Activated T-helper 1 cell treated with anti-CD3 and anti-CD28 coated beads, Interleukin-2, amount 50 U/mL, for 16 hours (primary cell): ENCODE measurements at places on chromosomes 3 and 15.

DNA sequence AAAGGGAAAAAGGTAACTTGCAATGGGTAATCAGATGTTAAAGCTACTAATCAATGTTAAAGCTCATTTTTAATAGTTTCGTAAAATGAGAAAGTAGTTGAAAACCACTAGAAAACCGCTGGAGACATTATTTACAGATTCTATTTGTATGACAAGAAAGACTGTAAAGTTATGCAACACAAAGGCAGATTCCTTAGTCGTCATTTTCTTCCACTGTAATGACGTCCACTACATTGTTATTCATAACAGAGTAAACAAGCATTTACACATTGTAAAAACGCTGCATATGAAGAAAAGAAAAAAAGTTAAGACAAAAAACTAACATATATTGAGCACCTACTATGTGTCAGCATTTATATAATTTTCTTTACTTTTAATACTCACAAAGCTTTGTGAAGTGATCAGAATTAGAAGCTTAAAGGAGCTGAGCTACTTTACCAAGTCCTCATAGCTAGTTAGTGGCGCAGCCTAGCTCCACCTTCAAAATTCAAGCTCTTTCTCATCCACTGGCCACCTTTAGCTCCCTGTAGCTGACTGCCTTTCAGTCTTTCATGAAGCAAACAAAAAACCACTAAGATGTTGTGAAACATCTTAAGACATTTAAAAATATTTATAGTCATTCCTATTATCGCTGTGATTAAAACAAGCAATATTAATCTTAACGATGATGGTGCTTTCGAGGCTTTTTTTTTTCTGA, 100.1 kb upstream of the CDIN1 start:
- DNase-seq: no peak

DNA sequence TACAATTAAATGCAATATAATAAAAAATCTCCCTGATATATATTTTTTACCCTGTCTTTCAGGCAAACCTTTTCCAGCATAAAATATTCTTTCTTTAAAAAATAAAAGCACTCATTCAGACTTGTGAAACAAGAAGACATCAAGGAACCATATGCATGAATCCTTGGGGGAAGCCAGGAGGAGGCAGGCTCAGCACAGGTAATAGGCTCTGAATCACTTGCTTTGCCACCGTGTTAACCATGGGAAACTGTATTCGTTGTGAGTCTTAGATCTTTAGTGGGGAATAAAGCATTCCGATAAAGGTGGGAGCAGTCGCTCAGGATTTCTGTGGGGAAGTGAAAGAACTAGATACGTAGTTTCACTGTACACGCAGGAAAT, 42.4 kb downstream of the FBN1 start:
- DNase-seq: no peak

GRCh38 chr15:62976301-62976881, 66.2 kb upstream of the TPM1 start:
- no peak for DNase-seq

- DNase-seq: no peak
These were observed 1.7 kb downstream of the TIPARP start for GRCh38 chr3:156675830-156676767.

DNA sequence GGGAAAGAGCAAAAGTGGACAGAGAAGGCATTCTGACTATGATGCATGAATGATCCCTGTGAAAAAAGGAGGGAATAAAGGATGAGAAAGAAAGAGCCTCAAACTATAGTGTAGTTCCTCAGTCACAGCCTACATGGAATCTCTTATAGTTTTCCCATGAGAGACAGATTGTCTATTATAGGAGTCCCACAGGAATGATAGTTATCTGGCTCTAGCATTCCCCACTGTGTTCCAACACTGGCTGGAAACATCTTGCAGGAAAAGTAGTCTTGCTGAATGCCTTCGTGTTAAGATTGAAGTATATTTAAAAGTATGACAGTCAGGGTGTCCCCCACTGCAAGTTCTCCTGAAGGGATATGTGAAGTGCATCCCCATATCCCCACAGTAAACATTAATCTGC, 641.5 kb upstream of the NECTIN3 start:
- DNase-seq: no peak

- no peak for DNase-seq
These were observed 446.9 kb upstream of the DPPA4 start for GRCh38 chr3:109784285-109784684.

DNA sequence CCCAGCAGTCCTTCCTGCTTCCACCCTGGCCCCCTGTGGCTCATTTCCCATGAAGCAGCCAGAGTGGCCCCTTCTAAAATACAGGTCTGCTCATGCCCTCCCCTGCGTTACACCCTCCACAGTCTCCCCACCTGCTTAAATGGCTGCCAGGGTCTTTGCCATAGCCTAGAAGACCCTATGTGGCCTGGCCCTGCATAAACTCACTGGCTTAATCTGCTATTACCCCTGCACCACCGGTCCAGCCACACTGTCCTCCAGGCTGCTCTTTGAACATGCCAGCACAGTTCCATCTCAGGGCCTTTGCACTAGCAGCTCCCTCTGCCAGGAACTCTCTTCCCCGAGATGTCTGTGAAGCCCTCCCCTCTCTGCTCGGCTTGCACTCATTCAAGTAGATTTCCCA, 166.8 kb downstream of the NTRK3 start:
- no peak for DNase-seq

DNA sequence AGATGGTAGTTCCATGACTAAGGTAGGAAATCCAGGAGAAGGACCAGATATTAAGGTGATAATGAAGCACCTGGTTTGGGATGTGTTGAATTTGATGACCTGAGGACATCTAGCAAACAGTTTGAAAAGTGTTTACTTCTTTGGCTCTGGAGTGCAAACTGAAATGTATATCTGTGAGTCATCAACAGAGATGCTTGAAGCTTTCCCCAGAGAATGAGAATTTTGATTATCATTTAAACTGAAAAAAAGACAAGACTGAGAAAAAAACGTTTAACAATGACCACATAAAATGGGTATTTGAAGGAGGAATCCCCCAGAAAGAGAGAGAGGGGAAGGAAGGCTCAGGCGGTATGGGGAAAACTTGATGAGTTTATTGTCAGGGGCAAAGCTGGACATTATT, 20.7 kb upstream of the GSK3B start:
- DNase-seq: no peak

- no peak for DNase-seq
These were observed 264.0 kb downstream of the CLSTN2 start for GRCh38 chr3:140199008-140199407.

DNA sequence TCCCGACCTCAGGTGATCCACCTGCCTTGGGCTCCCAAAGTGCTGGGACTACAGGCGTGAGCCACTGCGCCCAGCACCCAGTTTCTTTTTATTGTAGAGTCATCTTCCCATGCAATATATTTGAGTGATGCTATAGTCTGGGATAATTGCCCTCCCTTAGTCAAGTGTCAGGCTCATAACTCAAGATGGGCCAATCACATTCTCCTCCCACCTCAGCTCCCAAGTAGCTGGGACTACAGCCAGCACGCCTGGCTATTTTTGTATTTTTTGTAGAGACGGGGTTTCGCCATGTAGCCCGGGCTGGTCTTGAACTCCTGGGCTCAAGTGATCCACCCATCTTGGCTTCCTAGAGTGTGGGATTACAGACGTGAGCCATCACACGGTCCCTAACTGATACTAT, 15.2 kb upstream of the PTPN9 start:
- no peak for DNase-seq

- DNase-seq: no peak
These were observed 259.8 kb downstream of the FAM43A start for GRCh38 chr3:194945508-194945907.

- no peak for DNase-seq
These were observed 271.5 kb downstream of the TLE3 start for GRCh38 chr15:69825941-69826818.

- DNase-seq: no peak
These were observed 200.0 kb upstream of the HES1 start for GRCh38 chr3:193935916-193936315.

GRCh38 chr3:111539351-111540331, 2.4 kb upstream of the CD96 start:
- peak; percentile 54 for DNase-seq

DNA sequence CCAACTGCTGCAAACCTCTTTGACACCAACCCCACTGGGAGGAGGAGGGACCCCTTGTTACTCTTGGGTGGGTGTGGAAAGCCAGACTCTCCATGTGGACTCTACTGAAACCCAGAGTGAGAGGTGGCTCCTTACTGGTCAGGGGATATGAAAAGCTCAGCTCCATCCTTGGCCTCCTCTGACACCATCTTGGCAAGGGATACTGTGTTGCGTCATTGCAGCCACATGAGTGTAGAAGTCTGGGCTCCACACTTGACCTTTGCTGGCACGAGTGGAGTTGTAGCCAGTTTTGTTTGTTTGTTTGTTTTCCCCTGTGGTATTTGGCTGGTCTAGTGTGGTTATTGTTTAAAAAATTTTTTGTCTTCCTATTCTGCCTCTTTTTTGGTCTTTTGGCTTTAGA, 289.1 kb downstream of the GAP43 start:
- DNase-seq: no peak

DNA sequence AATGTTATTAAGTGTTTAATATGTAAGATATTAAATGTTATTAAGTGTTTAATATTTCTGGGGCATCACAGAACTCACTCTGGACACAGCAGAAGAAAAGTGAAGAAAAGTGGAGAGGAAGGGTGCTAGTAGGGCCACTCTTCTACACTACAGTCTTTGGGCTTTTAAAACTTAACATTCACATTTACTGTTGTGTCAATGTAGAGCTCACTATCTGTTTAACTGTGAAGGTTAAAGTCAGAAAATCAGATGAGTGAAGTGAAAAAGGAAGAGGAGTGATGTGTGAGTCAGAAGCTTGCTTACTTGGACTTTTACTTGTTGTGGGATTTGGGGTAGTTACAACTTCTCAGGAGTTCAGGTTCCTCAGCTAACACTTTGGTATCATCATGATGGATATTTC, 145.3 kb upstream of the DNAJC19 start:
- DNase-seq: no peak

DNA sequence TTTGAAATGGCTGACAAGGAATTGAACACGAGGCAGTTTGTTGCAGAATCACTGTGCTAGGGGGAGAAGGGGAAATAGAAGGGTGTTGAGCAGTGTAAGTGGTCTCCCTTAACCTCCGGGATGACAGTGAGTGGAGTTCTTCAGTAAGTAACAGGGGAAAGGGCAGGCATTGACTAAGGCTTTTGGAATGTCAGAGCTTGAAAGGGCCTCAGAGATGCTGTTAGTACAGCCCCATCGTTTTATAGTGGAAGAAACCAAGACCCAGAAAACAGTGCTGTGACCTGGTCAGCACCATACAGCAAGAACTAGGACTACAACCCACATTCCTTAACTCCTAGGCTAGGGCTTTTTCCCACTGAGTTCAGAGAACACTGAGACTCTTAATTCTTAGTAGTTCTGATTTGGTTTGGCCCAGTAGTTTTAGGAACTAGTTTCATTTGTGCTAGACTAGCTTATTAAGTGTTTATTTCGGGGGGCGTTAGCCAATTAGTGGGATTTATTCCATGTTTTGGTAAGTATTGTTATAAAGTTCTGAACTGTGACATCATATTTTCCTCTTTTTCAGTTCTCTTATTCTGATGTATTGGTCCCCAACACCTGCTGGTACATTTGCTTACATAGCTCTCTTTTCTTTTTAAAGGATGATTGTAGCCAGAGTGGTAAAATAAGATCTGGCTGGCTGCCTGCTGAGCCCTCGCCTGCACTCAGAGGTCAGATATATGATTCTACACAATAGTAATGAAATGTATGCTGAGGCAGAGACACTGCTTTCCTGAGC, 34.2 kb downstream of the RAB11A start:
- no peak for DNase-seq

DNA sequence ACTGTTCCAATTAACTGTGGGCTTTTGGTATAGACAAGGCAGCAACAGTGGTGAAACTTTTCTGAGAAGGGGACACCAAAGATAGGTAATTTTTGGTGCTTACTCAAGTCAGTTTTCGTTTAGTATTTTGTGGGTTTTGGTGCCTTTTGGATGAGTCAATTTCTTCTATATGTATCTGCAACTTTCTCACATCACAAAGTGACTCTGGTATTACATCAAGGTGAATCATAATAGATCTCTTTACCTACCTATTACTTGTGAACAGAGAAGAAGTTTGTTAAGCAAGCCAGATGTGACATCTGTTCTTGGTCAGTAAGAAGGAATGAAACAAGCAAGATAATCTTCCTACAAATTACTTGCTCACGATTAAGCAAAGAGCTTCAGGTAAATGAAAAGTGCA, 732.4 kb upstream of the DPPA4 start:
- no peak for DNase-seq

GRCh38 chr3:5787861-5788488, 600.5 kb downstream of the EDEM1 start:
- DNase-seq: no peak

GRCh38 chr3:195256639-195257453, 14.1 kb downstream of the XXYLT1 start:
- no peak for DNase-seq

DNA sequence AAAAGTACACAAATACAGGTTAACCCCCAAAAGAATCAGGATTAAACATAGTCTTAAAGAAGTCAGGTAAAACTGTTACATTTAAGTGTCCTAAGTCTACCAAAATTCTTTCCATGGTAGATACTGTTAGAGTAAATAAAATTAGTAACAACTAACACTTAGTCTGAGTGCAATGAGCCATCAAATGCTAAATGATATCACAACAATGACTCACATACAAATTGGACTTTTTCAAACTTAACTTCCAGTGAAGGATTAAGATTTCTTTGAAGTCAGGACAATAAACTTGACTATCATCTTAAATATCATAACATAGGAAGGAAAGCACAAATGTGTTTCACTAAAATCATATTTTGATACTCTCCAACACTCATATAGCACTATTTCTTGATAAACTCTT, 43.9 kb downstream of the ZNF148 start:
- DNase-seq: no peak

- no peak for DNase-seq
These were observed 6.0 kb downstream of the HCLS1 start for GRCh38 chr3:121654493-121655385.

DNA sequence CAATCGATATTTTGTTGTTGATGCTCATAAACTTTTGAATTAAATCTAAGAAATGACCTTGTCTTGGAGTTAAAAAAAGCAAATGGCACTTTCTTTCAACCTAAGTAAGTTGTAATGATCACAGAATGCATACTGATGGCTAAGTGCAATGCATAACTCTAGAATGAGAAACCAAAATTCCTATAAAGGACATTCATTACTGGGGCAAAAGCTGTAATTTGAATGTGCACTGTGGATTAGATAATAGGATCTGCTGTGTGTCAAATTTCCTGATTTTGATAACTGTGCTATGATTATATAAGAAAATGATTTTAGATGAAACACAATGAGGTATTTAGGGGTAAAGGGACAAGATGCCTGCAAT, 14.3 kb downstream of the SIAH2 start:
- DNase-seq: no peak
